HFFc6 (cell line): ENCODE measurements at places on chromosomes 16 and 17. TPM values are rescaled to one million over a fixed set of nuclear protein-coding genes. Genes with fewer than 3 reads are reported as not detected.

The MYCBPAP gene
- total RNA-seq, result 0.24 to 0.76 TPM (median 0.37 TPM) in 3 replicates

The CD300A gene
- total RNA-seq, result not detected in 3 replicates

The TCAP gene
- total RNA-seq, result 0.09 to 0.18 TPM (median 0.13 TPM) in 3 replicates

The NPW gene
- 0.82 to 1.2 TPM (median 1.0 TPM) in 3 replicates for total RNA-seq

The ATP2C2 gene
- total RNA-seq, result not detected in 3 replicates

The MYL4 gene
- total RNA-seq, result not detected in 3 replicates
